ENCODE measurements at places on chromosomes 6 and 20. TPM values are rescaled to one million over a fixed set of nuclear protein-coding genes. Genes with fewer than 3 reads are reported as not detected.

DNA sequence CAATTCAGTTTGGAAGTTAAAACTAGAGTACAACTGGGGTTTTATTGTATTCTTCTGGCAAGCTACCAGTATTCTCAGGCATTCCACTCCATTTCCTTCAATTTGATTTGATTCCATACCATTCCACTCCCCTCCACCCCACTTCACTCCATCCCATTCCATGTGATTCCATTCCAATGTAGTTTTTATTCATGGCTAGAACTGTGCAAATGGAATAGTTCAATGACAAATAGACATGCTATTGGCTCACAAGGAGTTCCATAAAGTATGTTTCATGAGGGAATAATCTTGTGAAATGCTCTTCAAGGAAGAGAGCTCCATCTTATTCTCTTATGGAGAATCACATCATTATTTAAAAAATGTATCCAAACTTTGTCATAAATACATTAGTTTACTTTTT lies 285.0 kb upstream of the BMP2 start:
- no peak for DNase-seq
- no peak overlapping the region for H3K4me3 ChIP-seq
- H3K4me1 ChIP-seq, result no peaks in the 10 kb centered on the region
- no peak overlapping the region for H3K27ac ChIP-seq
- peaks cover 4% of the 10 kb centered on the region for H3K36me3 ChIP-seq
- no peaks in the 10 kb centered on the region for H3K27me3 ChIP-seq

- no peak for DNase-seq
- H3K36me3 ChIP-seq, result no peaks in the 10 kb centered on the region
- no peak overlapping the region for H3K4me3 ChIP-seq
- H3K4me1 ChIP-seq, result no peaks in the 10 kb centered on the region
- no peaks in the 10 kb centered on the region for H3K27me3 ChIP-seq
These were observed 24.4 kb downstream of the TREML4 start for GRCh38 chr6:41252401-41253169.

DNA sequence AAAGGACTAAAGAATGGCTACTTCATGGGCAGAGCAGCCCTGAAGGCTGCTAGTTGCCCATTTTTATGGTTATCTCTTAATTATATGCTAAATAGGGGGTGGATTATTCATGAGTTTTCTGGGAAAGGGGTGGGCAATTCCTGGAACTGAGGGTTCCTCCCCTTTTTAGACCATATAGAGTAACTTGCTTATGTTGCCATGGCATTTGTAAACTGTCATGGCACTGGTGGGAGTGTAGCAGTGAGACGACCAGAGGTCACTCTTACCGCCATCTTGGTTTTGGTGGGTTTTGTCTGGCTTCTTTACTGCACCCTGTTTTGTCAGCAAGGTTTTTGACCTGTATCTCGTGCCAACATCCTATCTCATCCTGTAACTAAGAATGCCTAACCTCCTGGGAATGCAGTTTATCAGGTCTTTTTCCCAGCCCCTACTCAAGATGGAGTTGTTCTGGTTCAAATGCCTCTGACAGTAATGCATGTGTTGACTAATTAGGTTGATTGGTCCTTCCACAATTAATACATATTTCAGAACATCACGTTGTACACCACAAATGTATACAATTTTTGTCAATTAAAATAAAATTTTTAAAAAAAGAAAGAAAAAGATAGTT lies 139.5 kb downstream of the PDE7B start:
- H3K36me3 ChIP-seq, result no peaks in the 10 kb centered on the region

Gene ZC3H12D
- 0.15 TPM for total RNA-seq

Gene TBP
- total RNA-seq, result 22.6 TPM

Gene HSPA12B
- 2.9 TPM for total RNA-seq
